ENCODE measurements at places on chromosomes 4 and X. TPM values are rescaled to one million over a fixed set of nuclear protein-coding genes. Genes with fewer than 3 reads are reported as not detected.

The CSAG1 gene
- not detected for total RNA-seq

The RAB39B gene
- not detected for total RNA-seq

The GAGE12H gene
- not detected for total RNA-seq

DNA sequence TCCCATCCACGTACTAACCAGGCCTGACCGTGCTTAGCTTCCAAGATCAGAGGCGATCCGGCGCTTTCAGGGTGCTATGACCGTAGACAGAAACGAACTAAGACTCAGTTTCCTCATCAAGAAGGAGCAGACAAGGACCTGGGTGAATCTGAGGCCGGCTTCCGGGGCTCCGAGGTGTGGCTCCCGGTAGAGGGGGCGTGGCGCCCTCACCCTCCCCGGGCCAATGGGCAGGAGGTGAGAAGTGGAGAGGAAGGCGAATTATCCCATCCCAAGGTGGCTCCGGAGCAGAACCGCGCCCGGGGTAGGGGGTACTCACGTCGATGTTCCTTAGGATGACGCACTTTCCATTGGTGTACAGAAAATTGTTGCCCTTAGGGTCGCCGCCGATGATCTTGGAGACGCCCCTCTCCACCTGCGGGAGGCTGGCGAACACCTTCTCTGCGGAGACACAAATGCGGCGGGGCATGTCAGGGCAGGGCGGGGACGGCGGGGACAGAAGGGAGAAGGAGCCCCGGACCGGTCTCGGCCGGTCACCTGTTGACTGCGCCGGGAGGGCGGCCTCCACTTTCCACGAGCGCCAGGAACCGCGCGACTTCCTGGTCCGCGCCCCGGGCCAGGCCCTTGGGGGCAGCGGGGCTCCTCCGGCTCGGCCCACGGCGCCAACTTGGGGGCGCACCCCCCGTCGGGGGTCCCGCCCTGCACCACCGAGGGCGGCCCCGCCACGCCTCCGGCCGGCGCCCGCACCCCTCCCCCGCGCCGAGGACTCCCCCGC, 616 bp downstream of the WDR1 start:
- peak; percentile 53 for DNase-seq

DNA sequence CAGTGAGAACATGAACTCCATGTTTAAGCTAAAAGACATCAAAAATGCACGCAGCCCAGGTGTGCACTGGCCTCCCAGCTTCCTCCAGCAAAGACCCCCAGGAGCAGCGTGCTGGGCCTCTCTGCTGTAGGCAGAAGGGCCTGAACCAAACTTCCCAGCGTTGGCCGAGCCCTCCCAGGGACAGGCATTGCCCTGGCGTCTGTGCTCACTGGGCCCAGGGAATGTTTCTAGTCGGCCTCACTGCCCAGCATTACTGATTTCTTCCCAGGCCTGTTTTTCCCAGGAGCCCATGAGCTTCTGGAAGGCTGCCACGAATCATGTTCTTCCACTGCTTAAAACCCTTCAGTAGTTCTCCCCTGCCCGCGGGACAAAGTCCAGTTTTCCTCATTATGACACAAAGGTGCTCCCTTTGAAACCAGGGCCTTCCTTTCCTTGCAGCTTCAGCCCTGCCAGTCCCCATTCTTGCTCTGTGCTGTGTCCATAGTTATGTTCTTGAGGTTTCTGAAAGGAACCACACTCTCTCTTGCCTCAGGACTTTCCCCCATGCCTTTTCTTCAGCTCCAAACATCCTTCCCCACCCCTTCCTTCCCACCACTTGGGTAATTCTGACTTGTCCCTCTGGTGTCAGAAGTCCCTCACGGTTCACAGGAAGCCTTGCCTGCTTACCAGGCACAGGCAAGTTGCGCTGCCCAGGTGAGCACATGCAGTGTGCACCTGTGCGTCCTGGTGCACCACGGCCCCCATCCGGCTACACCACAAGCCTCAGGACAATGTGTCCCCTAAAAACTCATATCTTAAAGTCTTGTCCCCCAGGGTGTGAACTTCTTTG, 93.4 kb upstream of the ENPP6 start:
- no peak for DNase-seq

GRCh38 chr4:142485452-142485851, 360.6 kb downstream of the INPP4B start:
- DNase-seq: no peak

GRCh38 chrX:45322820-45323219, 122.1 kb upstream of the DIPK2B start:
- DNase-seq: no peak

- no peak for DNase-seq
Measured at GRCh38 chr4:123661080-123661737, 264.6 kb downstream of the SPRY1 start.

GRCh38 chrX:53089224-53089842, 4.6 kb upstream of the KANTR start:
- DNase-seq: peak; percentile 66
